ENCODE measurements at places on chromosomes 16 and 17.

DNA sequence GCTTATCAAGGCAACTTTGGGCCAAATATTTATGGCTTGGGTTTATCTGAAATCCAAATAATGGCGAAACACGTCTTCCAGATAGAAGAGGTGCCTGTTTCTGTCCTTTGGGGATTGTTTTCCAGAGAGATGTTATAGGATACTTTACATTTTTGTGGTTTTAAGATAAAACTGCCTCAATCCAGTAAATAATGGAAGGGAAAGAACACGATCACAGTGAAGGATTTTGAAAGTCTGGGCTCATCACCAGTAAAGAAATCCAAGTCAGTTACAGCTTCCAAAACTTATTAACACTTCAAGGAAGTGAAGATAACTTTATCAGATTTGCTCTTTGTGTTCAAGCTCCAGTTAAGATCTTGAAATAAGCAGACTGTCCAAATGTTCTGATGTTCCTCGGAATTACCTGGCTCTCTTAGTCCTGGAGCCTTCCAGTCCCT lies 30.1 kb downstream of the DNAH2 start:
- peak; percentile 24 for DNase-seq

DNA sequence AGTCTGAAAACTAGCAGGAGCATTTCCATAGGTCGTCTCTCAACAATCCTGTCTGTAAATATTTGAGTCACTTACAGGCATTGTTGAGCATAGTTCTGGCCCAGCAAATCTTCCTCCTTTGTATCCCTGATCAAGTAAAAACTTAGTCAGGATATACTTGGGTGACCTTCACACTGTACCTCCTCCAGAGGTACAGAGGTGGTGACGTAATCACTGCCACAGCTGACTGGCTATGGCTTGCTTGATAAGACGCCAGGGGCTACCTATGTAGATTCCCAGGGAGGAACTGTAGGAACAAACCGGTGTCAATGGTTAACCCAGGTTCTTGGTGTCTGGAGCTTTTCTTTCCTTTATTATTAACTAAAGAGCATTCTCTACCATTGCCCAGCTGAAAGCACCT lies at the start of gene KCNJ16:
KCNJ16 (plus strand) TSS at position 270 of the 400 bp plus-strand sequence. CDS start 56,863 bp downstream, outside the sequence.
- no peak for DNase-seq

GRCh38 chr17:78112518-78113471 lies 15.8 kb downstream of the TMC6 start:
- no peak for DNase-seq

DNA sequence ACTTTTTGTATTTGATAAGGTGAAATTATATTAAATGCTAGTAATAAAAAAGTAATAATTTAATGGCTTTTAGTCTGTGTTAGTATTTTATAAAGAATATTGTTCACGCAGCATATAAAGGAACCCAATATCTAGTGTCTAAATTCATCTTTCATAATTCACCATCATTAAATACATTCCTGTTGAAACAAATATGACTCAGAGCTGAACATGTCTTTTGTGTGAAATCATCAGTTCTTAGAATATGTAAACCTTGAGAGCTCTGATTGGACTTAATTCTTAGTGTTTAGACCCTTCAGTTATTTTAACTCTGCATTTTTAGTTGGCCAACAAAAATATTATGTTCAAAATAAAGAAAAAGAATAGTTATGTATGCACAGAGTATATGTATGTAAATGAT lies 71.8 kb downstream of the ABHD15 start:
- no peak for DNase-seq

DNA sequence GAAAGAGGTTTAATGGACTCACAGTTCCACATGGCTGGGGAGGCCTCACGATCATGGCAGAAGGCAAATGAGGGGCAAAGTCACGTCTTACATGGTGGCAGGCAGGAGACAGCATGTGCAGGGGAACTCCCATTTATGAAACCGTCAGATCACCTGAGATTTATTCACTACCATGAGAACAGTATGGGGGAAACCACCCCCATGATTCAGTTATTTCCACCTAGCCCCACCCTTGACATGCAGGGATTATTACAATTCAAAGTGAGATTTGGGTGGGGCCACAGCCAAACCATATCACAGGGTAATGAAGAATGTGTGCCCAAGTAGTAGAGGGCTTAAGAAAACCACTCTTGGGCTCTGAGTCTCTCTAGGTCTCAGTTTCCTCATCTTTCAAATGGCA lies 85.1 kb downstream of the PRKCB start:
- no peak for DNase-seq
